ENCODE measurements at places on chromosomes 5 and 9. TPM values are rescaled to one million over a fixed set of nuclear protein-coding genes. Genes with fewer than 3 reads are reported as not detected.

Gene DMGDH
- 5.2 TPM for total RNA-seq

Gene GZMA
- 1.0 TPM for total RNA-seq

Gene URM1
- 55.7 TPM for total RNA-seq

Gene TSSK1B
- not detected for total RNA-seq

Gene RLN2
- not detected for total RNA-seq

Gene TRPM3
- total RNA-seq = 0.48 TPM

DNA sequence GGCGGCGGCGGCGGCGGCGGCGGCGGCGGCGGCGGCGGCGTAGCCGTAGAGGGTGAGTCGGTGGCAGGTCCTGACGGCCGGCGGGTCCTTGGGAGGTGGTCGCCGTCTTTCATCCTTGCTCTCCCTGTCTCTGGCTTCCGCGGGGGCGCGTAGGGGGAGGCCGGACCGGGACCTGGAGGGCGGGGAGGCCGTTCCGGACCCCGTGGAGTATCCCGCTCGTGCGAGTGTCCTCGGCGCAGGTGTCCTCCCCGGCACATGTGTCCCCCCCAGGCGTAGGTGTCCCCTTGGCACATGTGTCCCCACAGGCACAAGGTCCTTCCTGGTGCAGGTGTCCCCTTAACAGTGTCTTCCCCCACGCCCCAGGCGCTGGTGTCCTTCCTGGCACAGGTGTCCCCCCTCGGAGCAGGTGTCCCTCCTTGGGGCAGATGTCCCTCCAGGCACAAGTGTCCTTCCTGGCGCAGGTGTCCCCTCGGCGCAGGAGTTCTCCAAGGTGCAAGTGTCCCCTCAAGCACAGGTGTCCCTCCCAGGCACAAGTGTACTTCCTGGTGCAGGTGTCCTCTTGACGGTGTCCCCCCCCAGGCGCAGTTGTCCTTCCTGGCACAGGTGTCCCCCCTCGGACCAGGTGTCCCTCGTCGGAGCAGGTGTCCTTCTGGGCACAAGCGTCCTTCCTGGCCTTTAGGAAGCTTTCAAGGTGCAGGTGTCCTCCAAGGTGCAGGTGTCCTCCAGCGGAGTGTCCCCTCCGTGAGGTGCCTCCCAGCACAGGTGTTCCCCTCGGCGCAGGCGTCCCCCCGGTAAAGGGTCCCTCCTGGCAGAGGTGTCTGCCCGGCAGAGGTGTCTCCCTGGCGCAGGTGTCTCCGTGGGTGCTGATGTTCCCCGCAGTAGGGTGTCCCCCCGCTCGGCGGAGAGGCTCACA, 519 bp downstream of the EXOC3 start:
- peak; percentile 90 for DNase-seq

GRCh38 chr5:142478113-142478512, 153.3 kb upstream of the SPRY4 start:
- no peak for DNase-seq

DNA sequence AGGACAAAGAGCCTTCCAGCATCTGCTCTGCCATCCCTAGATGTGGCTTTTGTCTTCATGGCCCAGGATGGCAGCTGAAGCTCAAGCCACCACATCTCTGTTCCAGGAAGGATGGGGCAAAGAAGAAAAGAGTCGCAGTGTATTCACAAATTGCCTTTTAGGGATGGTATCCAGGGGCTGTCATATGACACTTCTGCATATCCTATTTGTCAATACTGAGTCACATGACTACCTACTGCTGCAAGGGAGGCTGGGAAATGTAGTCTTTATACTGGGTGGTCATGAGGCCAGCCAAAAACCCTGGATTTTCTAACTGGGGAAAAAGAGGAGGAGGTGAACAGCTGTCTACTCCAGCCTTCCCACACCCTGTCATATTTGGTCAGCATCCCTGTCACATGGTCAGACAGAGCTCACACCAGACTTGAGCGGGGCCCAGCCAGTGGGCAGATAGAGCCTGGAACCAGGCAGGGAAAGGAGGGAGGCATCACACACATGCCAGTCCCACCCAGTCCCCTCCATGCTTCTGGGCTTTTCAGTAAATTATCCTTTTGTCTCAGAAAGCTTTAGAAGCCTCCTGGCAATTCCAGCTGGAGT, 52.0 kb downstream of the OLFM1 start:
- no peak for DNase-seq

- DNase-seq = no peak
Measured at GRCh38 chr5:143094087-143094521, 309.4 kb downstream of the NR3C1 start.

DNA sequence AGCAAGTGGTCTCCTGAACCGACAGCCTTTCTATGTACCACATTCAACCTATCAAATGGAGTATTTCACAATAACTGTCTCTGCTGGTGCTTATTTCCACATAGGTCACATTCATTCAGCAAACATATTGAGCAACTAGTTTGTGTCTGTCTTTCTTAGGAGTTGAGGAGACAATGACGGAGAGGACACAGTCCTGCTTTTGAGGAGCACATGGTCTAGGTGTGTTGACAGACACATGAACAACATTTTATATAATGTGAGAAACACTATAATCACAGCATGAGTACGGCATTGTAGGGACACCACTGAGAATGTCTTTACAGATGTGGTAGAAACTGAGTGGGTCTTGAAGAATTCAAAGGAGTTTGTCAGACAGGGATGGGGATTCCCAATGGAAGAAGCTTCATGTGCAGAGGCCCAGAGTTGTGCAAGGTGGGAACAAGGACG, 28.5 kb downstream of the NFIL3 start:
- DNase-seq = no peak

- DNase-seq = no peak
Measured at GRCh38 chr5:131270809-131271208, 7.0 kb downstream of the CDC42SE2 start.

GRCh38 chr9:128916204-128916603, 4.6 kb upstream of the PHYHD1 start:
- no peak for DNase-seq

DNA sequence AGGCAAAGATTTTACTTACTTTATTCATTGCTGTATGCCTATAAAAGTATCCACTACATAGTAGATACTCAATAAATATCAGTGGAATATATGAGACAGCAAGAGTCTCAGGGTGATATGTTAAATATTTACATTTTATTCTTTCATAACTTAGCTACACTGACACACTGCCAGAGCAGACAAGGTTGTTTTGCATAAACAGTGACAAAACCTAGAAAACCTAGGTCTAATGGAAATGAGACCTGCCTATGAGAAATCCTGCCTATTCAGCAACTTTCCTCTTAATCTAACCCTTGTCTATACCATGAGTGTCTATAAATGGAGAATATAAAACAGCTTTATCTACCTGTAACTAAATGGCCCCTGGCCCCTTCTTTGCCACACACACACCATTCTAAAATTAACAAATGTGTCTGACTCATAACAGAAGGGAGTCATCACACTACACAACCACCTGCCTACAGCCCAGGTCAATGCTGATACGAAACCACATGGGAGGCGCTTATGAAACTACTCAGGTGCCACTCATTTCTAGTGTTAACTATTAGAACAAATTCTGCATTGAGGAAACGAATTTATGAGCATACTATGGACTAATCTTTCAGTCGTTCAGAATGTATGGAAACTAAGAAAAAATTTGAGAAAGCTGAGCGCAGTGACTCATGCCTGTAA, 60.3 kb downstream of the UBAP2 start:
- no peak for DNase-seq

DNA sequence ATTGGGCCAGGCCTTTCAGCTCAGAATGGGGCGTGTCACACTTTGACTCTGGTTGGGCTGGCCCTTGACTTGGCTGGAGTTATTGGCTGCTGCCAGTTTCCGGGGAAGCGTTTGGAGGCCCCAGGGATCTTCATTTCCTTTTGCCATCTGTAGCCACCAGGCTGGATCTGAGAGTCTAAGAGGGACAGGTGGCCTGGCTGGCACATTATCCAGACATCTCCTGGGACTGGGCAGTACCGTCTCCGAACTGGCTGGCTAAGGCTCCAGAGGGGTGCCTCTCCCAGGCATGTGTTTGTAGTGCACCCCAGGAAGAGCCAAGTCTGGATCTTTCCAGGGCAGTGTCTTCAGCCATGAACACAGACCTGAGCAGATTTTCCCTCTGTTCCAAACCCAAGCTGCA, 9.7 kb upstream of the JADE2 start:
- DNase-seq = no peak

GRCh38 chr5:151141535-151141934, 16.0 kb downstream of the ANXA6 start:
- no peak for DNase-seq

DNA sequence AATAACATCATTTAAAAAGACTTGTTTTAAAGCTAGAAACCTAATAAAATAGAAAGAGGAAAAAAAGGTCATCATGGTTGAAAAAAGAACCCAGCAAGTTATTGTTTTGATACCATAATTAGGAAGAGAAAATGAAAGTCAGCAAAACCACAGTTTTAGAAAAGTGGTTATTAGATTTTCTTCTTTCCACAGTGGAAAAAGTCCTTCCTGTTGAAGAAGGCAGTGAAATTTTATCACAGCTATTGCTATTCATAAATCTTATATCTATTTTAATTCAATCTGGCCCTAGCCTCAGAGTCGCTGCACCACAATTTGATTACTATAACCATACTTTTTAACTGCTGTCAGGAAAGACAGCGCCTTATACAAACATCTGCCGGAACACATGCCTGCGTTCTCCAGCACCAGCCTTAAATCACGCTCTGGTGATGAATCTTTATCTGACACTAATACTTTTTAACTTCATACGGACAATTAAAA, 60.3 kb downstream of the MAPKAP1 start:
- DNase-seq = no peak

DNA sequence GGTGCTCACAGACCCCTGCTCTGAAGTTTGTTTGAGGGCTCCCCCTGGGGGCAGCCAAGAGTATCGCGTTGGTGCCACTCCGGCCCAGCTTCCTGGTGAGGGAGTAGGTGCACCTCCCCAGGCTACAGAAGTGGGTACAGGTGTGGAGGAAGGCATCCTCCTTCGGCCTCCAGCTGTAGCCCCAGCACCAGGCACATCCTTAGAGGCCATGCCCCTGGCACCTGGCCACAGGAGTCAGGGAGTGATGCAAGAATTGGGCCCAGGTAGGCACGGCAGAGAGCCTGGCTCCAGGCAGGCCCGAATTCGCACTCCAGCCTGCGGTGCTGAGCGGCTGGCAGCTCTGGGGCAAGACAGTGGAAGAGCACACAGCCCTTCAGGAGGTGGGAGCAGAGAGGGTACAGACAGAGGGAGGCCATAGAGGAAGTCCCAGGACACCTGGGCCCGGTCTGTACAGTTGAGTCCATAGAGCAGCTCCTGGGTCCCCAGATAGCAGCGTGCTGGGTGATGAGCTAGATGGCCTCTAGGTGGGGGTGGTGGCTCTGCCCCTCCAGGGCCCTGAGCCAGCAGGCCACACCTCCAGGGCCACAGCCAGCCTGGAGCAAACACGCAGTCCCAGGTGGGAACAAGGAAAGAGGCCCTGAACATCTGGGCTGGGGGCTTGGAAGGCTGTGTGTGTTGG, 2.4 kb downstream of the SAPCD2 start:
- DNase-seq = no peak

DNA sequence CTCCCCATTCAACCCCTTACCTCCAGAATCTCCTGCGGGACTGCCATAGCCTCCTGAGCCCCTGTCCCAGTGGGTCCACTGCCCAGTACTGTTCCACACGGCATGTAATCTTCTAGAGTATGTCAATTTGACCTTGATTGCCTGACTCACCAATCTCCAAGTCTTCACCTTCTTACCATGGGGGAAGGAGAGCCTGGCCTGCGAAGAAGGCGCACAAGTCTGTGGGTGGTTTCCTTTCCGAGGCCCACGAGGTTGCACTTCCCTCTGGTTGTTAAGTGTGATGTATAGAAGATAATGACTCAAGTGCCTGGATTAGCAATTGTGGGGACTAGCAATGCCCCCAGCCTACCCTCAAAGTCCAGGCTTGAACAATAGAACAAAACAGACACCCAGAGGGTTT, 8.1 kb upstream of the TENT4A start:
- no peak for DNase-seq

DNA sequence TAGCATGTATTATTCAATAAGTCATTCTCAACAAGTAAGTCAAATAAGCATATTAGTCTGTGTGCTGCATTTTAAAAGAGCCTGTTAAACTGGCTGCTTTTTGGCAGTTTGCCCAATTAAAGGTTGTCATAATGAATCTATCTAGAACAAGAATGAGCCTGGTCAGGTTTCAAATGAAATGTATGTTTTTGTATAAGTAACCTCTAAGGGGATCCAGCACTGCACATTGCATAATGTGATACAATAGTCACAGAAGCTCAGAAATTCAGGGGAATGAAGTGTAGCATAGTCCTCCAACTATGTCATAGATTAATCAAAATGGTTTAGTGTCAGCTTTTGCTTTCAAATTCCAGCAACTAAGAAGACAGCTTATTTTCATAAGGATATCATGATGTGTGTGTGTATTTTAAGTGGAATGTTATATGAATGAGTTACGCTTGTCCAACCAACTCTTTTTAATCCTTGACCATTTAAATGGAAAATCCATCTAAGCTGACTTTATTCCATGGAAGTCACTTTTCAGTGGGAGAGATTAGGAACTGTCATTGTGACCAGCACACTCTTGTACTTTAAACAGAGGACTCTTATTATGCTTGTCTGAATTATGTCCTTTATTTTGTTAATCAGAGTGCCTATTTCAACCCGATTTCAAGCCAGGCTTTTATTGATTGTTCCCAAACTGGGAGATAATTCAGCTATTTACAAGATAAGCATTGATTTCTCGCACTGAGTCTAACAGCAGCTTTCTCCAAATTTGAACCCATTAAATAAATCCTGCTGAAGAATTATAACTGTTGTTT, 283.9 kb upstream of the ADAMTSL1 start:
- DNase-seq = no peak

DNA sequence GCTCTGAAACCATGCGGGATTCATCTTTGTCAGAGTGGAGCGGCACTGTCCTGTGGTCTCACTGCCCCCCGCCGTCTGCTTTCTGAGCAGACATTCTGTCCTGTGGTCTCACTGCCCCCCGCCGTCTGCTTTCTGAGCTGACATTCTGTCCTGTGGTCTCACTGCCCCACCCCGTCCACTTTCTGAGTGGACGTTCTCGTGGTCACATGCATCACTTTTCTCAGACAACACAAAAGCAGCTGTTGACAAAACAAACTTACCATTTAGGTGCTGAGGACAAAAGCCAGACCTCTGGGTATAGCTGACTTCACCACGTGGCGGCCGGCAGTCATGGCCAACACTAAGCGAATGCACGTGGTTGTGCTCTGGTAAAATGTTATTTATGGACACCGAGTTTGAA, 2.8 kb downstream of the LRRC14B start:
- DNase-seq = no peak

- DNase-seq = no peak
Measured at GRCh38 chr9:28735738-28736342, 1162.6 kb upstream of the C9orf72 start.

GRCh38 chr5:96876292-96876850, at the start of gene ERAP2:
TSS of gene ERAP2 (plus strand) at chr5:96876500. CDS start at chr5:96879686, 3,186 bp downstream.
- DNase-seq = no peak

DNA sequence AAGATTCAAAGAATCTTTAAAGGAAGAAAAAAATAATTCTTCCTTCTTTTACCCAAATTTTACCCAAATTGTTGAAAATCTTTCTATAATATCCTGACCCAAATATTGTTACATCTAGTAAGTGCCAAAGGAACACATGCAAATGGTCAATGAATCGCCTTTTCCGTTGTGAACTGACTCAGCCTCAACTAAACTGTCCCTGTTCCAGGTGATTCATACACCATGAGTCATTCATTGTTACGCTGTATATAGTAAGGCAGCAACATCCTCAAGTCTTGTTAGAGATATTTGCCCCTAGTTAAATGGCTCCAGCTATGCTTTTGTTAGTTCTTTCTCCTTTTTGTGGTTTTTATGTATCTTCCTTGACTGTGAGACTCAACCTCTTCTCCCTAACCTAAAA, 9.7 kb downstream of the PTGER4 start:
- no peak for DNase-seq

GRCh38 chr9:70043689-70044489, at the start of gene MAMDC2:
TSS of gene MAMDC2 (plus strand) at chr9:70043848. CDS start at chr9:70044198, 350 bp downstream.
- DNase-seq = no peak
